RWPE2 (cell line): ENCODE measurements at places on chromosomes 5 and 9.

GRCh38 chr5:175285261-175285660 is 158.7 kb downstream of the DRD1 start:
- no peak for DNase-seq

DNA sequence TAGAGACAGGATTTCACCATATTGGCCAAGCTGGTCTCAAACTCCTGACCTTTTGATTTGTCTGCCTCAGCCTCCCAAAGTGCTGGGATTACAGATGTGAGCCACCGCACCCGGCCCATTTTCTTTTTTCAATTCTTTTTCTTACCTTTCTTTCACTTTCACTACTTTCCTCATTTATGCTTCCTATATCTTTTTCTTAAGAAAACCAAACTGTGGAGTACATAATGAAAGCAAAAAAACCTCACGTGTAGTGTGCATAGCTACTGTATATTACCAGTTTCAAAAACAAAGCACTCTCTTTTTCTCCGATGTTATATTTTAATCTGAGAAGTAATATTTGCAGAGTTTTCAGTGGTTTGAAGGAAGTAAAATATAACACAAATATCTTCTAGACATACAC is 8.0 kb upstream of the CAST start:
- DNase-seq = no peak

DNA sequence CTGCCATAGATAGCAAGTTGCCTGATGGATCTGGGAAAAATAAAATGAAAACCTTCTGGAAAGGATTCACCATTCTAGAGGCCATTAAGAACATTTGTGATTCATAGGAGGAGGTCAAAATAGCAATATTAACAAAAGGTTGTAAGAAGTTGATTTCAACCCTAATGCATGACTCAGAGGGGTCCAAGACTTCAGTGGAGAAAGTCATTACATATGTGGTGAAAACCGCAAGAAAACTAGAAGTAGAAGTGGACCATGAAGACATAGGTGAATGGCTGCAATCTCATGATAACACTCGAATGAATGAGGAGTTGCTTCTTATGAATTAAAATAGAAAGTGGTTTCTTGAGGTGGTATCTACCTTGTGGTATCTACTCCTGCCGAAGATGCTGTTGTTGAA is 86.6 kb downstream of the GABRA1 start:
- DNase-seq = no peak

DNA sequence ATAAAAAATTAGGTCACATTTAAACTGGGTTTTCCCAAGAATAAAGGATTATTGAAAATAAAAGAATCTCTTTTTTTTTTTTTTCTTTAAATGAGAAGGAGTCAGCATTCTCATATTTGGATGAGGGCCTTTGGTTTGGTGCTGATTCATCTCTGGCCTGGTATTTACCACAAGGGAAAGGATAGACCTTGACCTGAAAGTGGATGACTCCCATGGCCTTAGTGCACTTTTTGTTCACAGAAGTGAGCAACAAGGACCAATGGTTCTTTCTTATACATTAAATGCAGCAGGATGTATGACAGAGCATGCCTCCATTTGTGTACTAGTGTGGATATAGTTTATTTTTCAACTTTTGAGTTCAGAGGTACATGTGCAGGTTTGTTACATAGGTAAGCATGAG is 6.9 kb downstream of the YTHDC2 start:
- DNase-seq = no peak

DNA sequence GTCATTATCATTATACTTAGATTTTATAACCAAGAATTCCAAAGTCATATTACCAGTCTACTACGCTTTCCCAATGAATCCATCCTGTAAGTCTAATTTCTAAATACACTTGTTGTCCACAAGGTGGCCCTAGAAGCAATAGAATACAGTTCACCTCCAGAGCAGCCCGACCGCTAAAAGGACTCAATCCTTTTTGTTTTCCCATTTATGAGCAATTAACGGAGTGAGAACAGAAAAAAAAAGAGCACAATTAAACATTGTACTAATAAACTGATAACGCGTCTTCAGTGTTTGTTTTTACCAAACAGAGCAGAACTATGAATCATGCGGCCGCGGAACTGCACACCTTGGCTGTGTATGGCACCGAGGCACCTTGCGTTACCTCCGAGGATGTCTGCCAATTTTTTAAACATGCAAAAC is 160.7 kb upstream of the DAPK1 start:
- DNase-seq = no peak

DNA sequence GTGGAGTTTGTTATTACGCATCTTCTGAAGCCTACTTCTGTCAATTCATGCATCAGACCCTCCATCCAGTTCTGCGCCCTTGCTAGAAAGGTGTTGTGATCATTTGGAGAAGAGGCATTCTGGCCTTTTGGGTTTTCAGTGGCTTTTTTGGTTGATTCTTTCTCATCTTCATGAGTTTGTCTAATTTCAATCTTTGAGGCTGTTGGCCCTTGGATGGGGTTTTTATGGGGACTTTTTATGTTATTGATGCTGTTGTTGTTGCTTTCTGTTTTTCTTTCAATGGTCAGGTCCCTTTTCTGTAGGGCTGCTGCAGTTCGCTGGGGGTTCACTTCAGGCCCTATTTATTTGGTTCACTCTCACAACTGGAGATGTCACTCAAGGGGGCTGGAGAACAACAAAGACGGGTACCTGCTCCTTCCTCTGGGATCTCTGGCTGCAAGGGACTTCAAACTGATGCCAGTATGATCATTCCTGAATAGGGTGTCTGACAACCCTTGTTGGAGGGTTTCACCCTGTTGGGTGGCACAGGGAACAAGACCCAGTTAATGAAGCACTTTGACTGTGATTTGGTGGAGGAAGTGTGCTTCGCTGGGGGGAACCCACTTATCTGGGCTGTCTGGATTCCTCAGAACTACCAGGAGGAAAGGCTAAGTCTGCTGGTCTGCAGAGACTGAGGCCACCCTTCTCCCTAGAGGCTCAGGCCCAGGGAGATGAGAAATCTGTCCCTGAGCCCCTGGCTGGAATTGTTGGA is 226.7 kb upstream of the PTGER4 start:
- no peak for DNase-seq

DNA sequence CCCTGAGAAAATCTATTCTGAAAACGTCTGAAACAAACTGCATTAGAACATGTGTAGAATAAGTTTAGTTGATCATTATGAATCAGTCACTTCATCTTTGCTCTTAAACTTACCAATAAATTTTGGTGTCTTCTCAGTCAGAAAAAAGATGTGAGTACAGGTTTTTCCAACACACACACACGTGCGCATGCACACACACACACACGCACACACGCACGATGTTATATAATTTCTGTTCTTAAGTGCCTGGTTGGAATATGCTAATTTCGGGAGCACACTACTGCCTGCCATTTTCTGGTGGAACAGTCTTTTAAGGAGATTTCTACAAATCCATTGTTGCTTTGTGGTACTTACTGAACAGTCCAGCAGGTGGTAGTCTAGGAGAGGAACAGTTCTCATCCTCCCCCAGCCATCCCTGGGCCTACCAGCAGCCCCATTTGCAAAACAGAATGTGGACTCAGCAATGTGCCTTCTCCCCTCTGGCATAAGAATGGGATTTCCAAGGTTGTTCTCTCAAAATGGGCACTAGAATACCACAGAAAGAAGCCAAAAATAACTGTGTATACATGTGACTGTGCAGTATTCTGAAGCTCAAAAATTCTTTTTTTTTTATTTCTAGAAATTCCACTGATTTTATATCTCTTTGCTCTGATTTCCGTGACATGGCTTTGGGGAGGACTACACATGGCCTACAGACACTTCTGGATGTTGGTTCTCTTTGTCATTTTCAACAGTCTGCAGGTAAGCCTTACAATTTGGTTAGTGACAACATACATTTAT is 281.3 kb downstream of the ARRDC3 start:
- no peak for DNase-seq

DNA sequence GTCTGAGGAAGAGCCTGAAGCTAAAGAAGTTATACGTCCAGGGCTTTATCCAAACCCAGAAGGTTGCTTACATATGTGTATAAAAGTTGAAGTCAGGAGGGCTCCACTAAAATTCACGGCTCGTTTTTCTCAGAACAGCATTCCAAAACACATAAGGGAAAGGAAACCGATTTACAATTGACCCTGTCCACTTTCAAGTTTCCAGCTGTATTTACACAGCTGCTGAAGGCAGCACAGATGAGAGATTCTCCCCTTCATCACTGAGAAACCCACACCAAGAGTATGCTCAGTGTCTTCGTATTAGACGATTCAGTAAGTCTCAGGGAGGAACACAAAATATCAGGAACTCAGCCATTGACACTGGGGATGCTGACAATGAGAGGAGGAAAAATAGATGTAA is 5.9 kb upstream of the NREP start:
- DNase-seq = no peak

DNA sequence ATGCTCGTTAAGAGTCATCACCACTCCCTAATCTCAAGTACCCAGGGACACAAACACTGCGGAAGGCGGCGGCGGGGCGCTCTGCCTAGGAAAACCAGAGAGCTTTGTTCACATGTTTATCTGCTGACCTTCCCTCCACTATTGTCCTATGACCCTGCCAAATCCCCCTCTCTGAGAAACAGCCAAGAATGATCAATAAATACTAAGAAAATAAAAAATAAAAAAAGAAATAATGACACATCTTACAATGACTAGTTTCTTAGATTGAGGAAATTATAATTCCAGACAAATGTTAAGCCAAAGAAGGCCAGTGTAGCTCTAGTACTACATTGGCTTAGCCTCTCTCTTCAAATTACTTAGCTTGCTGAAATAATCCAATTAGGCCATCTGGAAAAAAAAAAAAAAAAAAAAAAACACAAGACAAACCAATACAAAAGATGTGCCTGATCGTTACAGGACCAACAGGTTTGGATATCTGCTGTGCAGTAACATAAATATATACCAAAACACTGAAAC is 58.0 kb downstream of the ANXA2R start:
- DNase-seq = no peak

- no peak for DNase-seq
These were observed 2.7 kb downstream of the PTGER4 start for GRCh38 chr5:40682154-40683017.

DNA sequence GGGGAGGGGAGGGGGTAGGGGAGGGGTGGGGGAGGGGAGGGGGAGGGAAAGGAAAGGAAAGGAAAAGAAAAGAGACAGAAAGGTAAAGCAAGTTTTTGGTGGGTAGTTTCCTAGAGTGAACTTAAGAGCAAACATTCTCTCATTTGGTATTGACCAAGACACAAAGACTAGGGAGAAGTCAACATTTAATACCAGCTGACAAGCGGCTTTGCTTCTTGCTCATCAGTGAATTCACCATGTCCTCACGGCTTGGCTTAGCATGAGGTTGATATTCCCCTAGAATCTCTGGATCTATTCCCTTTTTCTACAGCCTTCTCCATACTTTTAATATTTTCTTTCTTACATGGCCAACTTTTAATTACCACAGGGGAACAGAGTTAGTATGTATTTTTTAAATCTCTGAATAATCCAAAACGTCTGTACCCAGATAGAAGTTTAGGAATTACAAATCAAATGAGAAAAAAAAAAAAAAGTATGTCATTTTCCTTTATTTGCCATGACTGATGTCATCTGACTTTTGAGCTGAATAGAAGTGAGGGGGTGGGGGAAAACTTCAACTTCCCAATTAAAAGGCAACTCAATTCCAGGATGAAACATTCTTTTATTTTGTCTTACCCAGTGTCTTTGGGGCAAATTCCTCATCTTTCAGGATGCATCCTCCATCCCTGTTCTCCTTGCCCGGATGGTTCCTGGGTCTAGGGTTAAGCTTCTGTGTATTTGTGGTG is 40.1 kb upstream of the GLIS3 start:
- no peak for DNase-seq

DNA sequence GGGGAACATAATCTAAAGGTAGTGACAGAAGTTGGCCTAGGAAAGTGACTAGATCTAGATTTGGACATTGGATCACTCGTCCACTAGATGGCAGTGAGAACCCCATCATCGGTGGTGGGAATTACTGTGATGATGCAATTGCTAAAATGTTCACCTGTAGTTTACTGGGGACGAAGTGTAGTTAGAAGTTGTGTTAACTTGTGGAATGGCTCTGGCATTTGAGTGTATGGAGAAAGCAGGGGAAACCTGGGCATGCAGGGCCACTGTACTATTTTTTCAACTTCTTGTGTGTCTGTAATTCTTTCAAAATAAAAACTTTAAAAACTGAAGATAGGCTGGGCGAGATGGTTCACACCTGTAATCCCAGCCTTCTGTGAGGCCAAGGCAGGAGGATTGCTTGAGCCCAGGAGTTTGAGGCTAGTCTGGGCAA is 75.5 kb downstream of the PHAX start:
- no peak for DNase-seq

DNA sequence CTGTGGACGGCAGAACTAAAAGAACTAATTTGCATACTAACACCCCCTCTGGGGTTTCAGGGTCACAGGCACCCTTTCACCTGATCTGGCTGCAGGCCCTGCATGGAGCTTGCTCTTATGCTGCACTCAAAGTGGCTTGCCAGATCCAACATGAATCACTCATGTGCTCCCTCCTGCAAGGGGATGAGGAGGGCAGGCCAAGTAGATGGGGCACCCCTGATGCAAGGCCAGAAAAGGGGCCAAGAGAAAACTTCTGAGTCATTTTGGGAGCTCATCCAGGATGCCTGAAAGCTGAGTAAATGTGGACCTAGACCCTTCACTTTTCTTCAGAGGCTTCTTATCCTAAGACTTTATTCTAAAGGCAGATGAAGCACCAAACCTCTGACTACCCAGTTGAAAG is 558.5 kb upstream of the PTGER4 start:
- no peak for DNase-seq

GRCh38 chr5:163915481-163915961 is 410.1 kb downstream of the MAT2B start:
- DNase-seq = no peak

- no peak for DNase-seq
These were observed 93.9 kb downstream of the RFX3 start for GRCh38 chr9:3431890-3432289.

DNA sequence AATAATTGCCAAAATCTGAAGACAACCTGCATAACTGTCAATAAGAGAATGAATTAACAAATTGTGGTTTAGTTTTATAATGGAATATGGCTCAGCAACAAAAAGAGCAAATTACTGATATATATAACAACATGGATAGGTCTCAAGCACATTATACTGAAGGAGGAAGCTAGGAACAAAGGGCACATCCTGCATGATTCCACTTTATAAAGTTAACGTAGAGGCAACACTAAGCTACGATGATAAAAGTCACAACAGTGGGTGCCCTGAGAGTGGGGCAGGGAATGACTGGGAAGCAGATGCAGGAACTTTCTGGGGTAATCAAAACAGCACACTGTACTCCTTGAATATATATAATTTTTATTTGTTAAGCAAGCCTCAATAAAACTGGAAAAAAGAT is 165.2 kb downstream of the RMI1 start:
- DNase-seq = no peak

GRCh38 chr5:158320178-158320674 is 461.3 kb upstream of the CLINT1 start:
- no peak for DNase-seq

DNA sequence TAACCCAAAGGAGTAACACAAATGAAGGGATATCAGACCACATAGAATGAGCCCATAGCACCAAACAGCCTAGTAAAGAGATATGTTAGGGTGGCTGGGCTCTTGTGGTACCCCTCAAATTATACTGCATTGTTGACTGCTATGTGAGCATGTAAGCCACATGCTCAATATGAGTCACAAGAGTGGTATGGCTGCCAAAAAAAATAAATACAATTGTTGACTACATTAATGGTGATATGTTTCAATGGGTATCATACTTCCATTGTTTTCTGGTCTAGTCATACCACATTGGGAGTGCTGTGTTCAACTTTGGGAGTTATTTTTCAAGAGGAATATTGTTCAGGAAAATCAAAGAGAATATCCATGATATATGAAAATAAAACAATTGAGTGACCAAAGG is 162.4 kb upstream of the PIK3R1 start:
- no peak for DNase-seq

GRCh38 chr5:78813286-78813685 is 164.7 kb upstream of the LHFPL2 start:
- DNase-seq = no peak
